GOT3 (cell line): ENCODE measurements at places on chromosomes 7 and 10.

GRCh38 chr7:156376317-156376716 is 264.3 kb upstream of the RNF32 start:
- no peak for DNase-seq

DNA sequence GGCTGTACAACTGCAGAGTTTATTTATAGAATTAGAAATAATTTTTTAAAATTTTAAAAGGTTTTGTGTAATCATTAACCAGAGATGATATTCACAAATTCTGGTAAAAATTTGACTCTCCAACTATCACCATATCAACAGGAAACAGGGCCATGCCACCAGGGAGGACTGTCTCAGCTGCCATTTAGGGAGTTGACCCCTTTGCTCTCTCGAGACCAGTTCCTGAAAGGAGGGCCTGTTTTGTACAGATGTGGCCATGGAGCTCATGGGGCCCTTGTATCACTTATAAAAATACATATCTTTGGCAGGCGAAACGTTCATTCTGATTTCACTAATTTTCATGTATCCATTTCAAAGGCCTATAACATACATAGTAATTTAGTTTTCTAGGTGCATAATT is 20.3 kb downstream of the H2AZ2 start:
- no peak for DNase-seq

DNA sequence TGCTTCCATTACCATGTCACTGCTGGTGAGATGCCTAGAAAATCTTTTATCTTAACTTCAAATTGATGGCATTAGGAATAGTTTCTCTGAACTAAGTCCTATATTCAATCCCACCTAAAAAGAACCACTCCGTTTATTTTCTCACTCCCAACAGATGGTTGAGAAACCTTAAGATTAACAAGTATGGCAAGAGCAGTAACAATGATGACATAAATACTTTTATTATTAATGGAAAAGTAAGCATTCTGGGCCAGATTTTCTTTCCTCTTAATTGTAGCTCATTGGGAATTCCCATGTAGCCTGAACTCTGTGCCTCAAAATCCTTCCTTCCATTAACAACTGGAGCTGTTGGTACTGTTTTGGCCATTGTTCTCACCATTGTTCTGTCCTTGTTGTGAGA is 21.1 kb upstream of the FAM13C start:
- no peak for DNase-seq

GRCh38 chr7:105782391-105783042 is 93.9 kb downstream of the ATXN7L1 start:
- DNase-seq, result no peak

DNA sequence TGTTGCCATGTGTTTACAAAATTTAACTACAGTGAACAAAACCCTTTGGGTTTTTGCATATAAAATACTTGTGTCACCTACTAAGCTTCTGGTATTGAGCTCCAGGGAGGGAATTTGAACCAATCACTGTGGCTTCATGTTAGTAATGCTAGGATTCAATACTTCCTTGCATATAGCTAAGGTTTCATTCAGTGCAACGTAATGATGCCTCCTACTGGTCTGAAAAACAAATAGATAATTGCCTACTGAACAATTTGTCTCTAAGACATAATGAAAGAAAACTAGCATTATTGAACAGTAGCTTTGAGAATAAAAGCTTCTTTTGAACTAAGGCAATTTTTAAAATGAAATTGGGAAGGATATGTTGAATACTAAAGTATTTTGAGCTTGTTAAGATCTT is 244.4 kb downstream of the ZWINT start:
- DNase-seq, result no peak

GRCh38 chr7:82549616-82550285 is 106.2 kb upstream of the CACNA2D1 start:
- DNase-seq, result no peak

GRCh38 chr10:71221586-71222202 is 9.3 kb downstream of the UNC5B start:
- DNase-seq, result no peak

- DNase-seq, result no peak
These were observed 5.1 kb upstream of the SLC16A12 start for GRCh38 chr10:89540420-89540949.

GRCh38 chr7:138848056-138848980 is 50.3 kb upstream of the ATP6V0A4 start:
- no peak for DNase-seq

- no peak for DNase-seq
These were observed 309.6 kb upstream of the PRKCQ start for GRCh38 chr10:6889718-6890117.

DNA sequence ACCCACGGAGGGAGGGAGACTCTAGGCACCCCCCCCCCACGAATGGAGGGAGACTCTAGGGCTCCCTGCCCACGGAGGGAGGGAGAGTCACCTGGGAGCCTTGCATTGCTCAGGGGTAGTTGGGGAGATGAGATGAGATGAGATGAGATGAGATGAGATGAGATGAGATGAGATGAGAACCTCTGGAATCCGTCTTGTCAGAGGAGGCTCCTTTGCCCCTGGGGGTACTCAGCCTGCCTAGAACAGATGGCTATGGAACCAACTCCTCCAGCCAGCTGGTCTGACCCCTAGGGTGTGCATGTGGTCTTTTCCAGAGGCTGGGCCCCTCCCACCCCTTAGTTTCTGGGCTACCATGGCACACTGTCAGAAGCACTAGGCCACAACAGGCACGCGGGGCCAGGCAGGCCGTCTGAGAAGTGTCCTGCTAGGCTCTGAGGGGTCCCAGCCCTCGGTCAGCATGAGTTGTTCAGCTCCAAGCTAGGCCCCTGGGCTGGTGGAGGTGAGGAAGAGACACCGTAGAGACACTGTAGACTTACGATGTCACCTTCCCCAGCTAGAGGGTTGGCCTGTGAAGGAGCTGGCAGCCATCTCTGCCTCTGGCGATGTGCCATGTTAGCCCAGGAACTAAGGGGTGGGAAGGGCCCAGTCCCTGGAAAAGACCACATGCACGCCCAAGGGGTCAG is 8.8 kb downstream of the TSPAN15 start:
- DNase-seq, result no peak

- no peak for DNase-seq
These were observed 26.0 kb downstream of the NUP42 start for GRCh38 chr7:23207884-23208283.

GRCh38 chr7:2882111-2882510 is 38.0 kb upstream of the GNA12 start:
- DNase-seq, result no peak

DNA sequence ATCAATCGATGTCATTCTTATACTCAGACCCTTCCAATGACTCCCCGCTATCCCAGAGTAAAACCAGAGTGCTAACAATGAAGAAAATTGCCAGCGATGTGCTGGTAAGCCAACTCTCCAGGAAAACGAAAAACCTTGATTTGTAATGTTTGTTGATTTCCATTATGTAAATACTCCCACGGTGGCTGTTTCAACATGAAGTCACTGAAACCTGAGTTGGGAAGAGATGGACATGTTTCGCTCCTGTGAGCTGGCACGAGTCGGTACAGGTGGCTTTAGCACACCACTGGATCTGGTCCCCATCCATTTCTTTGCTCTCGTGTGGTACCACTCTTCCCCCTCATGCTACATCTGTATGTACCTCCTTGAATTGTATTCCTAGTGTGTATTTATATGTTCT is 52.9 kb downstream of the AP3M1 start:
- DNase-seq, result no peak

- DNase-seq, result no peak
These were observed 64.5 kb downstream of the PALS2 start for GRCh38 chr7:24637706-24638105.

DNA sequence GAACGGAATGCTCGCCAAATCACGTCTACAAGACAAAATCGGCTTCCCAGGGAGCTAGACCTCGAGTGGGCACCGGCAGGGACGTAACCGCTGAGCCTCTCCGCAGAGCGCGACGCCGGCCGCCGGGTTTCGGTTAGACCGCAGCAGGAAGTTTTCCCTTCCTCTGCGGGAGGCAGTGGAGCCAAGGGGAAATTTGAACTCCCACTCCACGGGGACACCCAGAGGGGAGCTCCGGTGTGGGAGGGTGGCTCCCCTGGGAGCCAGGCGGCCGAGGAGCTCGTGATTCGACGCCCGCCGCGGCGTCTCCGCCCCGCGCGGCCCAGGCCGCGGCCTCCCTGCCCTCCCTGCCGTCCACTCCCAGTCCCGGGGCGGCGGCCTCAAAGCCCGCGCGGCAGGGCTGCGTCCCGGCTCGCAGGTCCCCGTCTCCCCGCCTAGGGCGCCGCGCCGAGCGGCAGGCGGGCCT is 426 bp downstream of the SYPL1 start:
- DNase-seq, result peak; percentile 55

- DNase-seq, result no peak
These were observed at the start of gene TAS2R41 for GRCh38 chr7:143477501-143478150. TSS of gene TAS2R41 (plus strand) at chr7:143477873. CDS start at chr7:143477873, 0 bp downstream.
